NCI-H1694 treated with DMSO at 0.1 percent for 48 hours (cell line): ENCODE measurements at places on chromosomes 6 and 20.

- no peak for DNase-seq
Measured at GRCh38 chr6:165794179-165794601, 131.1 kb upstream of the PDE10A start.

GRCh38 chr20:50098259-50098658, 14.7 kb downstream of the UBE2V1 start:
- DNase-seq, result no peak

DNA sequence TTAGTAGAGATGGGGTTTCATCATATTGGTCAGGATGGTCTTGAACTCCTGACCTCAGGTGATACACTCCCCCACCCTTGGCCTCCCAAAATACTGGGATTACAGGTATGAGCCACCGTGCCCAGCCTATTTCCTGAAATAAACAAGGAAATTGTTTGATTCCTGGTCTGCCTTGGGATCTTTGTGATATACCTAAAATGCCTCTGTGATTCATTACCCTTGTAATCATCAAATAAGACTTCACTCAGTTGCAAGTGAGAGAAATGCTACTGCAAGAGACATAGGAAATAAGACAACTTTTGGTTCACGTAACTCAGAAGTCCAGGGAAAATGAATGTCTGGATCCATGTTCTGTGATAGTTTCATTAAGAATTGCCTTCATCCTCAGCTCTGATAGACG, 173.2 kb upstream of the MARCKS start:
- DNase-seq, result no peak

DNA sequence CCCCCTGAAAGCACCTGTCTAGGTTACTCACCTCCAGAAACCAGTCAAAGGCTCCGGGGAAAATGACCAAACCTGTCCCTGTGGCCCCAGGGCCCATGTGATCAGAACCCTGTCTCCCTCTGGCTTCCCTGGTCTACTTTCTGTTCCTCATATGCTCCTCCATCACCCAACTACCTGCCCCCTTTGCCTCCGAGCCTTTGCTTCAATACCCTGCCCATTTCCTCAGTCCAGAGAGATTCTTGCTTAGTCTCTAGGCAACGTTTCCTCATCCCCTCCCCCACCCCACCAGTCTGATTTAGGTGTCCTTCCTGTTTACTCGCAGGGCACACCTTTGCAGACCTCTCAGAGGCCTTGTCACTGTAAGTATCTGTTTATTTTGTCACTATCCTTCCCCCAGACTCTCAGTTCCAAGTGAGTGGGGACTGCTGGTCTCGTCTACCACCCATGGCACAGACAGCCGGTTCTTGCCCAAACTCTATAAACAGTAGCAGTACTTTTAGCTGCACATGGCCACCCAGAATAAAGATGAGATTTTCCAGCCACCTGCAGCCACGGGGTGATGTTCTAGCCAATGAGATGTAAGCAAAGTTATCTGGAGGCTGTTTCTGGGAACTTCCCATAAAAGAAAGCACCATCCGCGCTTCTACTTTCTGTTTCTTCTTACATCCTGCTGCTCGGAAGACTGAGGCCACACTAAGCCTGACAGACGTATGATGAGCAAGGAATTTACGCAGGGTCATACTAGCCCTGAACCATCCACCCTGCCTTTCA, 13.3 kb downstream of the ELOVL5 start:
- no peak for DNase-seq

DNA sequence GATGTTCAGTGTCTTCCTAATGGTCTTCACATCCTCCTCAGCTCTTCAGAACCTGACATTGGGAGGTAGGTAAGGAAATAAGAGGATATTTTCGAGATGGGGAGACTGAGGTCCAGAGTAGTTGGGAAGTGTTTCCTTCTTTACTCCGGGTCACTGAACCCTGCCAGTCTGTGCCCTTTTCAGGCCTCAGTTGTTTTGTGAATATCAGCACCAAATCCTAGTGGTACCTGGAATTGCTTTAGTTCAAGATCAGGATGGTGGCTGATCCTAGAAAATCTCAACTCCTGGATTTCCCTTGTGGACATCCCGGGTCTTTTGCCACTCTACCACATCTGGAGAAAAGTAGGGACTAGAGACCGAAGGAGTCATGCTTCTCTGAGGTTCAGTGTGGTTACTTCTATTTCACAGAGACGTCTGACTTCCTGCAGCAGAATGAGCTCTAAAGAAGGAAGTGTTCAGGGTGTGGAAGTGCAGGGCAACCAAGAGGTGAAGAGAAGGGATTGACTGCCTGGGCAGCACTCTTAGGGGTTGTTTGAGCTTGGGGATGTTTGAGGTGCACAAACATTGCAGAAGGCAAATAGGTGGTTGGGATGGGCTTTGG, 995 bp downstream of the STK4 start:
- no peak for DNase-seq

DNA sequence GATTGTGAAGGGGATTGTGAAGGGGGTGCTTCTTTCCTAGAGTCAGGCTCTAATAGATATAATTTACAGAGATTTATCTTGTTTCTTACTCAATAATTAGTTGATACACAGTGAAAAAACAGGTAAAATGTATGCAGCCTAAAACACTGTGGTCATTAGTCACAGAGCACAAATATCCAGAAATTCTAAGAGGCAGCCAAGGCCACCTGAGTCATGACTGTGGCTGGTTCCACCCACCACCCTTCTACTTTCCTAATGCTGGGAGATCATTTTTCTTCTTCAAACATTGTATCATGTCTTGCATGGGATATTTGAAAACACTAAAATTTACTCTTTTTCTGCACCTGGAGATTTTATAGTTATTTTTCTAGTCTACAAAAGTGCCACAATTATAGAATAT, 181.6 kb downstream of the OTOR start:
- DNase-seq, result no peak

- no peak for DNase-seq
Measured at GRCh38 chr20:64244870-64245603, 10.5 kb upstream of the PCMTD2 start.

- DNase-seq, result no peak
Measured at GRCh38 chr6:32178547-32179440, 589 bp downstream of the RNF5 start.

DNA sequence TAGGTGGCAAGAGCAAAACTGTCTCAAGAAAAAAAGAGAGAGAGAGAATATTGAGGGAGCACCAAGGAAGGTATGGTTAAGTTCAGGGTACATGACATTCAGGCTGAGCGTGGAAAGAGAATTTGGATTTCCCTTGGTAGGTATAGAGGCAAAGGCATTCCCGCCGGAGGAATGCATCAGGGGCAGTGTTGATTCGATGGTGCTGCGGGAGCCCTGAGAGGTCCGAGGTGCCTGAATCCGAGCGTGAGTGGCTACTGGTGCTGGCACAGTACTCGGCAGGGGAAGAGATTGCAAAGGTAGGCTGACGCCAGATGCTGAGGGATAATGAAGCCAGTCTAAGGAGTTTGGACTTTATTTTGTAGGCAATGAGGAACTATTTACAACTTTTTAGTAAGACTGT, 20.0 kb downstream of the BMP6 start:
- no peak for DNase-seq

GRCh38 chr6:168683621-168684020, 242.6 kb downstream of the SMOC2 start:
- no peak for DNase-seq

DNA sequence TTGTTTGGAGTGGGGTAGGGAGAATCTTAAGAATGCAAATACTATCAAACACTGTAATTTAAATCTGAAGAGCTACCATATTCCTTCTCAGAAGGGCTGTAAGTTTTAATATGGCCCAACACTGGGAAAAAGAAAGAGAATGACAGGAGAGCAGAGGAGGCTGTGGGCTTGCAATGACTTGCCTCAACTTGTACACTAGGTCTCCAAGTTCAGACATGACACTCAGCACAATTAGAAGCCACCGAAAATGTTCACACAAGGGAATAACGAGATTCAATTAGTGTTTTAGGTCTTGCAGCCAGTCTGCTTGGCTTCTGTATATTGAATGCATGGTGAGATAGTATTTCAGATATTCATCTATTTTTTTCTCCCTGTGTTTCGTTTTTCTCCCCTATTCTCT, 89.4 kb downstream of the HS3ST5 start:
- no peak for DNase-seq

DNA sequence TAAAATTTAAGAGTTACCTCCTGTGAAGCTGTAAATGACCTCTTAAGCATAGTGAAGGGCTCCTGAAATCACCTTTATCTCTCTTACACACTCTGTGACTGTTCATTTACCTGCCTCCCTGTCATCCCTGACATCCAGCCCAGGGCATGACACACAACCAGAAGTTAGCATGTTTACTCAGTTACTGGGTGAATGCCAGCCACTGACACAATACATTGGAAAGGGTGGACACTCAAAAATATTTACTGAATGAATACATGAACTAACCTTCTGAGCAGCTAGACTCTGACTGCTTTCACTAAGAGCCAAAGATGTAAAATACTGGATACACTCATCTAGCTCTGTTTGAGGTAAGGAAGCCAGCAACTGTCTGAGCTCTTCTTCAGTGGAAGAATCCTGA, 25.3 kb downstream of the SERAC1 start:
- no peak for DNase-seq

DNA sequence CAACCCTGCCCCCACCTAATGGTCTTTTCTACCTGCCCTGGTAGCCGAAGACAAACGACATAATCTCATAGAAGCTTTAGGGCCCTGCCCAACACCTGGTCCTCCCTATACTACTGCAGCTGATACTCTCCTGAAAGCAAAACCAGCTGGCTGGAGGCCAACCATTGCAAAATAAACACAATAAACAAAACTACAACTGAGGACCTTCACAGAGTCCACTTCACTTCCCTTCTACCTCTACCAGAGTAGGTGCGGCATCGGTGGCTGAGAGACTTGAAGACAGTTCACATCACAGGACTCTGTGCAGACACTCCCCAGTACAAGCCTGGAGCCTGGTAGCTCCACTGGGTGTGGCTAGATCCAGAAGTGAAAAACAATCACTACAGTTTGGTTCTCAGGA, 476.2 kb downstream of the MMUT start:
- no peak for DNase-seq

- peak; percentile 63 for DNase-seq
Measured at GRCh38 chr6:33694401-33694931, 17.0 kb downstream of the UQCC2 start.

DNA sequence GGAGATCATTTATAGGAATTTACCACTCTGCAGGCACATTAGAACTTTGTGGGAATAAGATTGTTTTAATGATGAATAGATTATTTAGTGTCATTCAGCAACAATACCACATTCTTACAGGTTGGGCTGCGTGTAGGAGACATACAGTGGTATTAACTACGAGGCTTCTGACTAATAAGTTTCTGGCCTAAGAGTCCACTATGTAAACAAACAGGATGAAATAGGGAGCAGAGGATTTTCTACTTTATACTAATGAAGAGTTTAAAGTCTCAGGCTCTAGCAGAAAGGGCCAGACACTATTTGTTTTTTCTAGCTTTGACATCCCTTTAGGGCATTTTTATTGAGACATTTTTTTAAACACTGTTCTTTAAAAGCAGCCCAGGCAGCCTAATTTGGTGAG, 75.6 kb downstream of the SLC24A3 start:
- DNase-seq, result no peak

GRCh38 chr6:166903500-166903899, 52.9 kb downstream of the RNASET2 start:
- no peak for DNase-seq

DNA sequence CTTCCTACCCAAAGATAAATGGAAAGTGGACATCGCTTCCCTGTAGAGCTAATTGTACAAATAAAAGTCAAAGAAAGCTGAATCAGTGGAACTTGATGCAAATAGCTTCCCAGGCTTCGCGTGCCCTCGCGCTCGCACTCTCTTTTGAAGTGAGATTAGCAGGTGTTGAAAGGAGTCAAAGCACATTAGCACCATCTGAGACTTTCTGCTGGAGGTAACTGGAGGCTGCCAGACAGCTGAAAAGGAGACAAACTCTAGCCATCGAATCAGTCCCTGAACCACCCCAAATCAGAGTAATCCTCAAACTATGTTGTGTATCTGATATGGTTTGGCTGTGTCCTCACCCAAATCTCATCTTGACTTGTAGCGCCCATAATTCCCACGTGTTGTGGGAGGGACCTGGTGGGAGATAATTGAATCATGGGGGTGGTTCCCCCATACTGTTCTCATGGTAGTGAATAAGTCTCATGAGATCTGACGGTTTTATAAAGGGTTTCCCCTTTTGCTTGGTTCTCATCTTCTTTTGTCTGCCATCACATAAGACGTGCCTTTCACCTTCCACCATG, 23.7 kb downstream of the SULF2 start:
- DNase-seq, result no peak

DNA sequence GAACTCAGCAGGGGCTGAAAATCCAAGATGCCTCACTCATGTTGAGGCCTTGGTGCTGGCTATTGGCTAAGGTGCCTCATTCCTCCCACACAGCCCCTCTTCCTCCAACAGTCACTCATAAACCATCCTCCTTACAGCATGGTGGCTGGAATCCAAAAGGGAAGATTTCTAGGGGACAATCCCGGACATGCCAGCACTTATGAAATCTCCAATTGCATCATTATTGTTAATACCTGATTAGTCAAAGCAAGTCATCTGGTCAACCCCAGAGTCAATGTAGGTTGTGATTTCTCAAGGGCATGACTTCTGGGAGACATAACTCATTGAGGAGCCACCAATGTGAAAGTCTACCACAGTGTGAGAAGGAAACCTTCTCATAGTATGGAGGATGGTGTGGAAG, 506.6 kb upstream of the NOX3 start:
- no peak for DNase-seq

GRCh38 chr6:164167873-164168405, 753.4 kb downstream of the QKI start:
- DNase-seq, result no peak

DNA sequence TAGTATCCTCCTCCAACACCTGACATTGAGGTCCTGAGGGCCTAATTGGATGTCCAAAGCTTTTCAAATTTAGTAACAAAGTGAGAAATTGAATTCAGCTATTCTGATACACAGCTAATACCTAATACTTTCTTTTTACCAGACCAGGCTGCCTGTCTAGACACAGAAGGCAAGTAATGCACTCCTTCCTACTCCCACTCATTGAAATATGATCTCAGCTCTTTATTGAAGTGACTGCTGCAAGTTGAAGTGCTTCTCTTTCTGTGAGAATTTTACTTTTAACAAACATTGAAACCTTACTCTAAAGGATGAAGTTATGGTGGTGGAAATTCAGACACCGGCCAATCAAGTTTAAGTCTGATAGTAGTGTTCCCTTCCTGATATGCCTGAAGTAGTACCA, 90.8 kb upstream of the OGFRL1 start:
- no peak for DNase-seq
